ENCODE measurements at places on chromosomes 3 and 15.

- DNase-seq, result no peak
Observed at GRCh38 chr3:5456199-5456598, 268.7 kb downstream of the EDEM1 start.

DNA sequence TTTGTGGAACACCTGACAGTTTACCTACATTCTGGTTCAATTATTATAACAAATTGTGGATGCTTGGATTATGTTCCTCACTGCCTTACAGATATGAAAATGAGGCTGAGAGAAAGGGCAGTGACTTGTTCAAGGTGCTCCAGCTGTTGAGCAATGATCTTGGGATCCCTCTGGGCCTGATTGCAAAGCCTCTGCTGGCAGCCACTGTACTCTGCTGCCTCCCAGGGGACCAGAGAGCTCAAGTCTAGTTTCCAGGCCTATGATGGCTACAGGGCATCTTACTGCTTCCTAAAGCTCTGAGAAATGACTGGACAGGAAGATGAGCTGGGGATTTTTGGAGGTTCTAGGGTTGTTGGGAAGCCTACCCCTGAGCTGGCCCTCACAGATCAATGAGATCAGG is 2.3 kb upstream of the SHC4 start:
- DNase-seq, result no peak

- DNase-seq, result no peak
Observed at GRCh38 chr3:106573605-106574004, 704.8 kb upstream of the CBLB start.

DNA sequence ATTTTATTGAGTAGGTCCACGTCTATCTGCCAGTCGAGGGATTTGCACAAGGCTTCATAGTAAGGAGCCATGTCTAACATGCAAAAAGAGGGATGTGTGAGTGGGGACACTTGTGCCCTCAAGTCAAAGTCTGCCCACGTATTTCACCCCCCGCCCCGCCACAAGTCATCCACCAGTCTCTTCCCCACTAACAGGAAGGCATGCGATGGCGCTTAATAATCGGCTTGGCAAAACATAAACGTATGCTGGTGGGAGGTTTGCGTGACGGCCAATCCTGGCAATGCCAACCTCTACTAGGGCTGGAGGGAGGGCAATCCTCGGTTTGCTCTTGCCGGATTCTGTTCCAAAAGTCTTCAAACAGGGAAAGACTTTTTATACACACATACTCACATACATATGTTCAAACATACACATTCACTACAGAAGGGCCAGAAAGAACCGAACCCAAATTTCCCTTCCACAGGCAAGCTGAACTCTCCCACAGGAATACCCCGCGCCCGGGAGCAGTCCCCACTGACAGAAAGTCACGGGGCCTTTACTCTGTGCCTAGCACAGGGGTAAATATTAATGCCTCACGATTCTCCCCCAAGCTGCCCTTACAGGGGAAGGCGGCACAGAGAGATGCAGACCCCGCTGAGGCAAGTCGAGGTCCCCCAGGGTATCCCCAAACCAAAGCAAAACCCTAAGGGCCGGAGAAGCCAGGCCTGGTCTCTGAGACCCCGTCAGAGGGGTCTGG is 675 bp downstream of the PSMD6 start:
- no peak for DNase-seq

GRCh38 chr3:112744106-112744505 is 102.6 kb downstream of the CD200R1L start:
- no peak for DNase-seq

- no peak for DNase-seq
Observed at GRCh38 chr3:180188512-180189309, 152.0 kb upstream of the PEX5L start.

GRCh38 chr3:153087595-153088566 is 74.1 kb upstream of the RAP2B start:
- DNase-seq, result no peak

DNA sequence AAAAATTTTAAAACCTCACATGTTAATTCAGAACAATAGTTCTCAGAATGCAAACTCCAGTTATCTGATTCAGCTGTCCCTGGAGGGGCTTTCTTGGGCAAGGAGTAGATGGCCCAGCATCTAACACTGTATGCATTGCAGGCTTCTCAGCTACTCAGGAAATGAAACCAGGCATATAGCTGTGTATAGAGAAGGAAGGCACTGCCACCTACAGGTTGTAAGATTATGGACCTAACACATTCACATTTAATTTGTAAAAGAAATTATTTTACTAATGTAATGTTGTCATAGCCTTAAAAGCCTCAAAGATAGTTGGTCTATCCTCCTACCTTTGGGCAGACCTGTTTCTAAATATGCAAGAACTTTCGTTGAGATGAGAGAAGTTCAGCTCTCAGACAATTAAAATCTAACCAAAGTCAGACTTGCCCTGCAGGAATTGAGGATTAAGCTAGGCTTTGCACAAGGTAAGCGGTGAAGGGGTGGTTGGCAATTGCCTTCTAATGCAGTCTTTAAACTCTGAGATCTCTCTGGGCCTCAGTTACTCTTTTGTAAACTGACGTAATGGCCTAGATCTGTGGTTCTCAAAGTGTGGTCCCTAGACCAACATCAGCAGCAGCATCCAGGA is 132.8 kb upstream of the SLC24A5 start:
- no peak for DNase-seq

DNA sequence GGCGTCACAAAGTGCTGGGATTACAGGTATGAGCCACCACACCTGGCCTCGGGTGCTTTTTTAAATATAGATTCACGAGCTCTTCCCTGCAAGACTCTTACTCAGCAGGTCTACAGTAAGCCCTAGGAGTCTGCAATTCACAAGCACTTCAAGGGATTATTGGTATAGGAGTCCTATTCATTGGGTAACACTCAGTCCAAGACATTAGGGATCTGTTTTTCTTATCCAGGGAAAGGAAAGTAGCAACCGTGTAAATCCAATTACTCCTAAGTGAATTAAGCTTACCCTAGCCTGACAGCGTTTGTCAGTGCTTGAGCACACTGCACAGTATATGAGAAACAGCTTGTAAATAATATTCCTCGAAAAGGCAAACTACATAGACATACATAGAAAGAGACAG is 109.9 kb downstream of the SENP2 start:
- no peak for DNase-seq
